ENCODE measurements at places on chromosomes 7 and 10.

GRCh38 chr10:73842349-73842748 is 31.0 kb upstream of the NDST2 start:
- no peak for DNase-seq

GRCh38 chr7:100584054-100584682 is 1.8 kb downstream of the LRCH4 start:
- DNase-seq = no peak

GRCh38 chr10:109899356-109900331 is 23.7 kb downstream of the XPNPEP1 start:
- no peak for DNase-seq

GRCh38 chr7:125316466-125316865 is 386.8 kb upstream of the POT1 start:
- DNase-seq = no peak

GRCh38 chr7:80699721-80700256 is 61.3 kb downstream of the CD36 start:
- no peak for DNase-seq

All from HS-27A (cell line).